ENCODE measurements at places on chromosomes 2 and 18.

DNA sequence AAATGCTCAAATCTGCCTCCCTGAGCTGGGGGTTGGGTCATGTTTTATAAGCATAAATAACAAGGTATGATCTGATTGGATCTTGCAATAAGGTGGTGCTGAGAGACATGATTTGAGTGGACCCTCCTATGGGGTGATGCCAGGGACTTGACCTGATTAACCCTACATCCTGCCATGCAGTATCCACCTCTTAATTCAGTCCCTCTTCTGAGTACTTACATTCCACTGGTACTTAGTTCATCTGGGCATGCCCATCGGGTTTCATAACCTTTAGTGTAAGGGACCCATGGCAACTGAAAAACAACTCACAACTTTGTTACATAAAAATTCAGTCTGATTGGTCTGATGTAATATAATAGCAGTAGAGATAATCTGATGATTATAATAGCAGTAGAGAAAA, 397.9 kb upstream of the HNMT start:
- DNase-seq = no peak

DNA sequence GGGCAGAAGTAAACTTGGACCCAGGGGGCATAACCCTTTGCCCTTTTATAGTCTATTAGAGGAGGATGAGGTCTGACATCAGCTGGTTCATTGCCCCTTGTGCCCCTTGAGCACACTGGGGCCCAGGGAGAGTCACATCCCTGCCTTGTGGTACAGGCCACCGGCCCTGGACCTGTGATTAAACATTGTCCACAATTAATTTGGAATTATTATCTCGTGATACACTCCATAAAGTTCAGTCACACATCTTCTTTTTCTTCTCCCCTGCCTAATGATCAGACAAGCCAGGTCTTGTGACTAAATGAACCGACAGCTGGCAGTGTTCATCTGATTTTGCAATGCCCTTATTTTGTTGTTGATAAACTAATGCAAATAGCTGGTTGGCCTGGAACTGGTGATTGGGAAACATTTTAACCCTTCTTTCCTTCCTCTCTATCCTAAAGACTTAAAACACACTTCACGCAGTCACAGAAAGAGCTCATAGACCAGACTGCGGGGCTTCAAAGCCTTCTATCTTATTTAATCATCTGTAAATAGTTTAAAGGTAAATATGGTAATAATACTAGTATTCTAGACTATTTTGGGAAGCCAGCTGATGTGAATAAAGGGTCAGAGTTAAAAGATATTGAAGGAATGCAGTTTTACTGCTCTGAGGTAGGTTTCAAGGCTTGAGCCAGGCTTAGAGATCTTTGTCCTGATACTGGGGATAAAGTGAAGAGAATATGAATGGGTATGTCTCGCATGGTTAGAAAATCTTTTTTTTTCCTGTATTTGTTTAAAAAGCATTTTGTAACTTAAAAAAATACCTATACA, 13.4 kb downstream of the IL1R1 start:
- DNase-seq = peak; percentile 84

GRCh38 chr2:209495855-209496585, 72.2 kb downstream of the MAP2 start:
- peak; percentile 96 for DNase-seq

GRCh38 chr18:25457126-25457525, 105.2 kb upstream of the ZNF521 start:
- DNase-seq = no peak

GRCh38 chr2:35428548-35428947, 927.0 kb upstream of the CRIM1 start:
- DNase-seq = peak; percentile 10

Data from adipocyte (in vitro differentiated cells).